Fibroblast of skin of right biceps (primary cell): ENCODE measurements at places on chromosomes 12 and 14.

- peak; percentile 33 for DNase-seq
These were observed 56.3 kb upstream of the KCNA5 start for GRCh38 chr12:4987076-4988046.

DNA sequence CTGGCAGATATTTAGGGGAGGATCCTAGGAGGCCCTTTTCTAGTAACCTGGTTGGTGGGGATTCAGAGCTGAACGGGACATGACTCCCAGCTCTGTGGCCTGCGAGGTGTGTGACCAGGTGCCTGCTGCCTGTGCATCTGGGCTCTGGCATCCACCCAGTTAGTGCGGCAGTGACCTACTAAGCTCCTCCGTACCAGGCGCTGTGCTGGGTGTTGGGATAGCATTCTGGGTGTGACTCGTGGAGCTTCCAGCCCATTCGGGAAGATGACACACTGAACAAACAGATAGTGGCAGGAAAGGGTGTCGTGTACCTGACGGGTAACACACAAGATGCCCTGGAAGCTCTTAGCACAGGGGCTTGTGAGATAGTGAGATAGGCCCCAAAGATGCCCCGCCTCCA lies 80.9 kb downstream of the ACACB start:
- DNase-seq = no peak

GRCh38 chr14:91253795-91254323 lies 9.4 kb upstream of the GPR68 start:
- no peak for DNase-seq

DNA sequence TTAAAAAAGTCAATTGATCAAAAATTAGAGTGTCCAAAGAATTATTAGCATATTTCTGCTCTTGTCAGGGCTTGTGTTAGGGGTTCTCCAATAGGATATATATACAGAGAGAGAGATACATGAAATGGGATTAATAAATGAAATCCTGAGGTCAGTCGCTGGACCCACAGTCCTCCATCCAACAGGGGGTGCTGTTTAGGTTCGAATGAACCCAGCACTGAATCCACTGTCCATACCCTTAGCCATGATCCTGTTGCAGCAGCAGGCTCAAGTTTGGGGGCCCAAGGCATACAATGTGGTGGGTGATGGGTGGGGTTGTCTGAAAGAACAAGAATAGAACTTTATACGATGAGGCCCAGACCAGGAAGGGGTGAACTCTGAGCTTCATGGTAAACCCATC lies 780 bp upstream of the MYO1H start:
- DNase-seq = no peak

DNA sequence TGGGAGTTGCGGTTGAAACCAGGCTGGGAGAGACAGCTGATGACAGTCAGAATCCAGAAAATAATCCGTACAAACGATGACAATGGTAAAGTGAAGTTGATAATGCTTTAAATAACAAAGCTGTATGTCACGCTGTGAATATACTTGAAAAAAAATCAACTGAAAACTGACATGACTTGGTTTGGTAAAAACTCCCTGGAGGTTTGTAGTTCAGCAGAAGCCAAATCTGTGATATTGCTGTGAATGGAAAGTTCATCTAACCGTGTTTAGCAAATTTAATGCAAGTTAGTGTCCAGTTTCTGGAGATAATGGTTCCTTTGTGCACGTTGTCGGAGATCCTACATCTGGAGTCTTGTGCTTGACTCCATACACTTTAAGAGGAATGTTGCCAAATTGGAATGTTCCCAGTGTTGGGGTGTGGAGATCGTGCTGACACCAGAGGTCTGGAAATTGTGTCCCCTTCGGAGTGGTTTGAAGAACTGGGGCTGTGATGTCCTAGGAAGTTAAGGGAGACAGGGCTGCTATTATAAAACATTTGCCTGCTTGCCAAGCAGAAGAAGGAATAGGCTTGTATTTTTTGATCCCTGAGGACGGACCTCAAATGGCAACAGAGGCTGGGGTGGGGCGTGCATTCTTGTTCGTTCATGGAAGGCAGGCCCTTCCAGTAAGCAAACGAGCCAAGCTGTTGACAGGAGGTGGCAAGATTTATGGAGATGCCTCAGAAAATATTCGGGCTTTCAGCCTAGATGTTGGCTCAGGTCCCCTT lies 30.6 kb downstream of the PPFIBP1 start:
- DNase-seq = peak; percentile 79

GRCh38 chr14:96084796-96085195 lies 45.6 kb downstream of the C14orf132 start:
- no peak for DNase-seq

DNA sequence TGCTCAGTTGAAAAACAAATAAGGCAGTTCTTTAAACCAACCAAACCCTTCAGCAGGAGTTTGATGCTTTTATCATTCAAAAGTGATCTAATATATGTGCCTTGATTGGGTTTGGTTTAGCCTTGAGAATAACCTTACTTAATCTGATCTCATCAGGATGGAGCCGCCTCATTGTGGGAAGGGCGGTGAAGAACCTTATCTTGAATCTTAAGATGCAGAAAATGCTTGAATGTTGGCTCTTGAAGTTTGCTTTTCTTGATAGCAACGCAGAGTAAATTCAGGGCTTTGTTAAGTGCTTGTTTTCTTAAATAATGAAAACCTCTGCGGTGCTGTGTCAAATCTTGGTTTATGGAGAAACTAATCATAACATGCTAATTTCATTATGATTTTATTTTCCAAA lies 138.2 kb downstream of the MON2 start:
- peak; percentile 61 for DNase-seq

GRCh38 chr12:92337128-92337527 lies 191.5 kb upstream of the BTG1 start:
- DNase-seq = no peak

- DNase-seq = no peak
These were observed 667.8 kb downstream of the NOVA1 start for GRCh38 chr14:25929881-25930615.

DNA sequence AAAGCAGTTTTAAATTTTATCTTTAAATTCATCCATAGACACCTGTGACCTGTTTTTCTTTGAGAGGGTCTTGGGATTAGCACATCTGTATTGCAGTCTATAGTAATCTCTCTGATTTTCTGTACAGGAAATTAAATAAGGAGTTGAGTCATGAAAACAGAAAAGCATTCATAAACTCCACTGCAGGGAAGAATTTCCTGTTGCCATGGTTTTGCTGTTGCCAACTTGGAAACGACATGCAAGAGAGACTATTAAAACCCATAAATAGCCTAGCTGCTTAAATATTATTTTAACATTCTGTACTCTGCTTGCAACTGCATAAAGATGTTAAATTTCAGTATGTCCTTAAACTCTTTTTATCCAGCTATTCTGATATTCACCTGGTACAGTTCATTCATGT lies 281.0 kb upstream of the RGS6 start:
- DNase-seq = peak; percentile 91
